ENCODE measurements at places on chromosomes 12 and 14.

GRCh38 chr12:44143175-44143574 lies 307.3 kb downstream of the TMEM117 start:
- no peak for DNase-seq

GRCh38 chr12:16608946-16609539 lies 3.1 kb upstream of the LMO3 start:
- no peak for DNase-seq

DNA sequence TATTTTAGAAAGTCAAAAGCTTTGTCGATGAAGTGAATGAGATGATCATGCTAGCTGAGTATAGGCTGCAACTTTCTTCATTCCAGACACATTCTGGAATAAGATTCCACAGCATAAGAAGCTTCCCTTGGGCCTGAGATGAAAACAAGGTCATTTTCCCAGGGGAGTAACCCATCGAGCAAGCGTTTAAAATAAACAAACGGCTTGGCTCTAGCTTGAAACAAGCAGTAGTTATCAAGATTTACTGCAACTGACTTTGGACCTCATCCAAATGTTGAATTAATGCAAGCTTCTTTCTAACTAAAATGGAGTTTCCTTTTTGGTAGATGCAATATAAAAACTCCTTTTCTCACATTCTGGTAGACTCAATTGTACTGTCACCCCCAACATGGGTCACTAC lies 23.0 kb downstream of the KCNJ8 start:
- no peak for DNase-seq

DNA sequence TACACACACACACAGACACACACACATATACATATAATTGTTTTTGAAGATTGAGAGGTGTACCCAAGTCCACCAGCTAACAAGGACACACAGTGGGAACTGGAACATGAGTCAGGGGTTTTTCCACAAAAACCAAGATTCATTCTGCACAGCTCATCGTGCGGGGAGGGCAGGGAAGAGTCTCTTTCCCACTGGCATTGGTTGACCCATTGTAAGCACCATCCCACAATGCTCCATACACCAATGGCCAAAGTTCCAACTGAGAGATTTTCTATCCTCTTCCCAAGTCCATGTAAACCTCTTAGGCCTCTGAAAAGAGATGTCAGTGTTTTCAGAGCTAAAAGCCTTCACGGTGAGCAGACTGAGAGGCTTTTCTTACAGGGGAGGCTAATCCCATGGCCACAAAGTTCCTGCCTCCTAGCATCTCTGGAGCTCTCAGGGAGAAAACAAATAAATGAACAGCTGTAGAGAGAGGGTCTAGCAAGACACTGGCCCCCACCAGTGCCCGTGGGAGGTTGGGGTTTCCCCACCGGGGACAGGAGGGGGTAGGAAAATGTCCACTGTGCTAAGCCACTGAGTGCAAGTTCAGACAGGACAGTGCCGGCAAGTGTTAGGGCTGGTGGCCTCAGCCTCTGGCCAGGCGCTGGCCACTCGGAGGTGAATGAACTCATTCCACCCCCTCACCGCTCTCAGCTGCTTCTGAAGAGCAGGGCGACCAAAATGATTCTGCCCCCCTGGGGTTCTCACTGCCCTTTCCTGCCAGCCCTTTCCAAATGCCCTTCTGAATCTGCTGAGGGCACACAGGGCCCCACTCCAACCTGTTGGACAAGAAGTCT lies 21.5 kb upstream of the TC2N start:
- DNase-seq: no peak

- DNase-seq: no peak
Measured at GRCh38 chr14:64946310-64947045, 3.9 kb upstream of the GPX2 start.

GRCh38 chr12:45731190-45731775 lies 1.8 kb downstream of the ARID2 start:
- DNase-seq: no peak

DNA sequence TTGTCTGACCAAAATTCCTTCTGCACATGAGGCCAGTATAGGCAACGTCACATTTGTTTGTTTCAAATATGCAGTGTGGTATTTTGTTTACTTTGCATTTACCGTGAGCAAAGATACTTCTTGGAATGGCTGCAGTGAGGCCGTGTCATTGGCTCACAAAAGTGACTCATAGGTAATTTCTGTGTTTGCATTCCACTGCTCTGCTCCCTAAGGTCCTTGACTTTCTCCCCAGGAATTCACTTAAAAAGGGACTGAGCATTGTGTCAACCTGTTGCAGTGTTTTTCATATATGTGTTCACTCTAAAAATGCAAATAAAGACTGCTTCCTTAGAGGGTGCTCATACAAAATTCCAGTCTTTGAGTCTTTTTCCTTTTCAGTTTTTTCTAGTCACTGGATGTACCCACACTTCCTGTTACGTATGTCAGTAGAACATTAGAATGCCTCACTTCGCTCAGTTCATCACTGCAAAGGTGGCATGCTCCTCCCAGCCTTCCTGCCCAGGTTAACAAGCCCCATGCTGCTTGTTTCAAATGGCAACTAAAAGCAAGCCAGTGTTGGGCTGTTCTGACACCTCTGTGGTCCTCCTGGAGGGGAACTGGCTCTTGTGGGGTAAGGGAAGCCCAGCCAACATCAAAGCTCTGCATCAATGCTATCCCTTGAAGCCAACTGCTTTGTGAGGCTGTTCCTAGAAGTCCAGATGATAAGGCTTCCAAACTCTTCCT lies 9.1 kb downstream of the C12orf76 start:
- peak; percentile 17 for DNase-seq

DNA sequence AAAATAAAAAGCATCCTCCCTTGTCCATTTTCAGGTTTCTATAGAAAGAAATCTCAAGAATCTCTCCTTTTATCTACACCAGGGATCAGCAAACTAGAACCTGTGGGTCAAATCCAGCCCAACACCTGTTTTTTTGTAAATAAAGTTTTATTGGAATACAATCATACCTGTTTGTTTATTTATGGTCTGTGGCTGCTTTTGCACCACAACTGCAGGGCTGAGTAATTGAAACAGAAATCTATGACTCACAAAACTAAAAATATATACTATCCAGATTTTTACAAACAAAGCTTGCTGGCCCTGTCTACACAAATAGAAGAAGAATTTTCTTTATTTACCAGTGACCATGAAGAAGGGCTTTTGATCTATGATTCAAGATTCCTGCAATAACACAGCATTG lies 95.1 kb upstream of the COCH start:
- DNase-seq: no peak

GRCh38 chr12:88895634-88896033 lies 315.4 kb upstream of the KITLG start:
- DNase-seq: no peak

DNA sequence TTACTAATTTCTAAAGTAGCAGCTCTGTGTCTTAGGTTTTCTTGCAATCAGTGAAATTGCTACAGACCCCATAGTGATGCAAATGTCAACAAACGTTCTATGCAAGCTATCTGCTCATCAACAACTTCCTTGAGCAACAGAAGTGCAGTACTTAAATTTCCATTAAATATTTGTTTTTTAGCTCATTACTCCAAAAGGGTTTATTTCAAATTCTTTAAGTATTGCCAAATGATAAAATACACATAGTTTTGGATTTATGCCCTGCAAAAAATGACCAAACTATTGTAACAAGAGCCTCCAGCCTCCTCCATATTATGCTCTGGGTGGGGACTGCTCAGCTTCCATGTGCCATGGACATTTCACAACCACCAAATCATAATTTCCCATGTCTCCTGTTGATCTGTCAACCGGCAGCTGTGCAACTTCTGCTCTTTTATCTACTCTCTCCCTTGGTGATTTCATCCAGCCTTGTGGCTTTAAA lies 4.4 kb downstream of the BDKRB1 start:
- DNase-seq: no peak

DNA sequence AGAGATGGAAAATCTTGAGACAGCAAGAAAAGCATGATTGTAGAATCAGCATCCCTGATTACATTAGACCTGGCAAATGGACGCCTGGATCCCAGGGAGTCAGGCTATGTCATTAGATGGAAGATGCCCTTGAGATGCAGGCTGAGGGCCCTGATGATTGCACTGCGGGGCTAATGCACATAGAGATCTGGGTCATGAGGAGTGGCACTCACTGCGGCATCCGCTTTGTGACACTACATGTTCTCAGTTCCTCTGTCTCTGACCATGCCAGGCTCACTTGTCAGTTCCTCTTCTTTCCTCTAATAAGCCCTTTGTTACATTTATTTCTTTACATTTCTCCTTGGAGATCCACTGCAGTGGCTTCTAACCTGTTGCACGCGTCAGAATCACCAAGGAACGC lies 70.1 kb upstream of the GPATCH2L start:
- no peak for DNase-seq

DNA sequence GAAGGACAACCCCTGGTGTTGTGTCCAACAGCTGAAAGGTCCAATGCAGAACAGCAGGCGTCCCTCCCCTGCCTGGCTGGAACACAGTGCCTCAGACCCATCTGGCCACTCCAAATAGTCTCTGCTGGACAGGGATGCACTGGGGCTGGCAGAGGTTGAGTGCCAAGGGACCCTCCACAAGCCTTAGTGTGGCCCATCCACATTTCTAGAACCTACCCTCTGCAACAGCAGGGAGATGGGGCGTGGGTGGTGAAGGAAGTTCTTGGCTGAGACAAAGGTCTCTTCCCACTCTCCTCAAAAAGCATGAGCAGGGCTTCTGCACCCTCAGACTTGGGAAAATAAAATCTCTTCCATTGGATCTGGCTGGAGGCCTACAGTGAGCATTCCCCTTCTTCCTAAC lies 36.5 kb downstream of the LTBP2 start:
- DNase-seq: no peak

DNA sequence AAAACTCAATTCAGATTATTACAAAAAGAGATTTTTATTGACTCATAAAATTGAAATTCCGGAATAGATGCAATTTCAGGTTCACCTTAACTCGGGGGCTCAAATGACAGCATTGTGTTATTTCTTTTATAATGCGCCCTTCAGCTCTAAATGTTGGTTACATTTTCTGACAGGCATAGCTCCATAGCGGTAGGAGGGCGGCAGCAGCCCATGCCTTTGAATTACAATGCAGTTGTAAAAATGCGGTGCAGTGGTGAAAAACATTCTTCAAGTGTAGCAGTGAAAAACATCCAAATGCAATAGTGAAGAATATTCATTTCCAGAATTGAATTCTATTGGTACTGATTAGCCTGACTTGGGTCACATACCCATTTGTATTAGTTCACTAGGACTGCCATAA lies 215.3 kb upstream of the PKP2 start:
- DNase-seq: no peak

- DNase-seq: no peak
Measured at GRCh38 chr12:120856980-120857379, 47.2 kb downstream of the SPPL3 start.

- DNase-seq: no peak
Measured at GRCh38 chr14:53927171-53927570, 29.5 kb downstream of the BMP4 start.

DNA sequence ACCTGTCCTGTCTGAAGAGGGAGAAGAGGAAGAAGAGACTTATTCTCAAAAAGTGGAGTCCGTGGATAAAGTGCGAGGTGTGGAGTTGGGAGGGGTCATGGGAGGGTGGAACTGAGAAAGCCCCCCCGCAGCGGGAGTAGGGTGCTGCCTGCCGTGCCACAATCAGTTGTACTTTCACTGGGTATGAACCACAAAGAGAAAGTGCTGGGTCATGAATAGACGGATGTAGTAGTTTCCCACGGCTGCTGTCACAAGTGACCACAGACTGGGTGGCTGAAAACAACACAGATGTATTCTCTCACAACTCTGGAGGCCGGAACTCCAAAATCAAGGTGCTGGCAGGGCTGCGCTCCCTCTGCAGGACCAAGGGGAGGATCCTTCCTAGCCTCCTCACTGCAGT lies 5.5 kb downstream of the DNAH10 start:
- no peak for DNase-seq

DNA sequence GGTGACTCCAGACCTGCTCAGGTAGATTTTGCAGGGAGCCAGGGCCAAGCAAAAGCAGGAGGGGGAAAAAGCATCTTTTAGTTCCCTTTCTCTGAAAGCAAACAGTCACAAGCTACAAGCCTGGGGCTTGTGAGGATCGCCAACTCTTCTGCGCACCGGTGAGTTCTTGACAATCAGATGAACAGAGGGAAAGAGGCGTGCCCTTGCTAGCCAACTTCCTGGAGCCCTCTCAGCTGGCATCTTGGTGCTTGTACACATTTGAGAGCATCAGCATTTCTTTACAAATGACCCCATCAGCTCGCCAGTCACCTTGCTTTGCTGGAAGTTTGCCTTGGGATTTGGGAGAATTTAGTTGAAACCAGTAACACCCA lies 55.5 kb downstream of the ZNF664 start:
- no peak for DNase-seq

DNA sequence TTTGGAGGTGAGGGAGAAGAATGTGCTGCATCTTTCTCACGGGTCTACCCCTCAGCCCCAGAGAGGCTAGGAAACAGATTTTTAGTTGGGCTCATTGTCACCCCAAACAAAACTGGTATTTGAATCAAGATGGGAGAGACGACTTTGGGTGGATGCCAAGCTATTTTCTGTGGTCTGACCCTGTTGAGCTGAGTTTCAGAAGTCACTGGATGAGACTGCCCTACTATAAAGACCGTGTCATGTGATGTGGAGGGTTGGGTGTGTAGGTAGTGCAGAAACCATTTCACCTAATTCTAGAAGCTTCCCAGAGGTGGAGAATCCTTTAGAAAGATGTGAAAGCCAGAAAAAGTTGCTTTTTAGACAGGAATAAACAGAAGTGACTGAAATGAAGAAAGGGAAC lies 60.2 kb downstream of the IFT43 start:
- no peak for DNase-seq

DNA sequence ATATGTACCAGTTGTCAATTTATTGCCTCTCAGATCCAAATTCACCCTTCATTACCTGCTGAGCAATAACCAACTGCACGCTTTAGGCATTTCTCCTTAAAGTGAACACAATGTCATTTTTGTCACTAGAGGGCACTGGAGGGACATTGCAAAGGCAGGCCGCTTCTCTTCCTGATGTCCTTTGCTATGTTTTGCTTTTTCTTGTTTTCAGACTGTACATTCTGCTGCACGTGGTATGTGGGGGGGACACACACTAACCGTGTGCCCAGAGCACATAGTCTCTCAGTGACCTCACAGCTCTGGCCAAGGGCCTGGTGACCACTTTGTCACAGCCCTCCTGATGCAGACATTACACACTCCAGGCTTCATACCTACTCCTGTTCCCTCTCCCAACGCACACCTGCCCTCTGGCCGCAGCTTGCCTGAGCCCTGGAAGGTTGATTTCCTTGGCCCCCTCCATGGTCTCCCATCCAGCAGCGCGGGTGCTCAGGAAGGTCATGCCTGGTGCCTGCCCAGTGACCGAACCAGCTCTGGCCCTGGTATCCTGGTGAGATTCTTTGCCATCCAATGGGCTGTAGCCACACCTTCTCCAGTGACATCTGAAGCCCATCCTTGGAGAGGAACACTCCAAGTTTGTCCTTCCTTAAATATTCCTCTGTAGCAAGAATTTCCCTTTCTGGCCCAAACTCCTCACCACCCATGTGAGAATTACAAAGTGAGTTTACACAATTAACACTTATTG lies 39.9 kb downstream of the MYO1H start:
- DNase-seq: no peak
